ENCODE measurements at places on chromosomes 6 and 20.

DNA sequence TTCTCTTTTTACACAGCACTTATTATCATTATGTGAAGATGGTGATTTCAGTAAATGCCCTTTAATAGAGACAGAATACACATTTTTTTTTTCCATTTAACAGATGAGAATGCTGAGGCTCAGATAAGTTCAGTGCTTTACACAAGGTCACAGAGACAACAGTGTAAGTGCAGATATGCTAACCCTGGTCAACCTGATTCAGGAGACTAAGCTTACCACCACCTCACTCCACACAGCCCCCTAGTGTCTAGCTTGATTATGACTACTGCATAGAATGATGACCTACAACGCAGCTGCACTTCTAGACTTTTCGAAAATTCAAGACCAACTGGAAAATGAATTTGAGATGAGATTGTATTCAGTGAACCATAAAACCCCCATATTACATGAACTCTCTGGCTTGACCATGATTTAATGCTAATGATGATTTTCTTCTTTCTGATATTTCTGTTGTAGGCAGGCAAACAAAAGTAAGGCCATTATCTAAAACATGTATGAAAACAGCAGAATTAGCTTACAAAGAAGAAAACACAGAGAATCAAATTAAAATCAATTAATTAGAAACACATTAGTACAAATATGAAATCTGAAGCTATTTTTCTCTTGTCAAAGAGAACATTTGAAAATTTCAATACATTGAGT is 212.1 kb upstream of the PHACTR1 start:
- DNase-seq: no peak

- DNase-seq: no peak
Observed at GRCh38 chr6:88856566-88856965, 106.9 kb downstream of the RNGTT start.

GRCh38 chr20:35166242-35166830 is 5.5 kb upstream of the PROCR start:
- DNase-seq: no peak

DNA sequence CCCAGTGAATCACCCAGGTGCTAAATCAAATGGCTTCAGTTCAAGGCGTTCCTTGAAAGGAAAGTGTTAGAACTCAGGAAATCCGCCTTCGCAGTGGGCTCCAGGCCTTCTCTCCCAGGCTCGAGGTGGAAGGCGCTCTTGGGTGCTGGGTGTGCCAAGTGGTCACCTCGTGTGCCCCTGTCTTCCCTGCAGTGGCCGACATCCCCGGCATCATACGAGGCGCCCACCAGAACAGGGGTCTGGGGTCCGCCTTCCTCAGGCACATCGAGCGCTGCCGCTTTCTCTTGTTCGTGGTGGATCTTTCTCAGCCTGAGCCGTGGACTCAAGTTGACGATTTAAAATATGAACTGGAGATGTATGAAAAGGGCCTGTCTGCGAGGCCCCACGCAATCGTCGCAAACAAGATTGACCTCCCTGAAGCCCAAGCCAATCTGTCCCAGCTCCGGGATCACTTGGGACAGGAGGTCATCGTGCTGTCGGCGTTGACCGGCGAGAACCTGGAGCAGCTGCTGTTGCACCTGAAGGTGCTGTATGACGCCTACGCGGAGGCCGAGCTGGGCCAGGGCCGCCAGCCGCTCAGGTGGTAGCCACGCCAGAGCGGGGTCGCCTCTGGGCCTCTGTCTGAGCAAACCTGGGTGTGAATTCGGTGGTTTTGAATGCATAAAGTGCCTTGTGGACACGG is 17.8 kb downstream of the MTG2 start:
- no peak for DNase-seq

GRCh38 chr6:131366223-131366622 is 206.8 kb upstream of the ARG1 start:
- no peak for DNase-seq

GRCh38 chr20:22555791-22556564 is 28.4 kb downstream of the FOXA2 start:
- no peak for DNase-seq

GRCh38 chr6:169371344-169372127 is 117.9 kb upstream of the THBS2 start:
- no peak for DNase-seq

DNA sequence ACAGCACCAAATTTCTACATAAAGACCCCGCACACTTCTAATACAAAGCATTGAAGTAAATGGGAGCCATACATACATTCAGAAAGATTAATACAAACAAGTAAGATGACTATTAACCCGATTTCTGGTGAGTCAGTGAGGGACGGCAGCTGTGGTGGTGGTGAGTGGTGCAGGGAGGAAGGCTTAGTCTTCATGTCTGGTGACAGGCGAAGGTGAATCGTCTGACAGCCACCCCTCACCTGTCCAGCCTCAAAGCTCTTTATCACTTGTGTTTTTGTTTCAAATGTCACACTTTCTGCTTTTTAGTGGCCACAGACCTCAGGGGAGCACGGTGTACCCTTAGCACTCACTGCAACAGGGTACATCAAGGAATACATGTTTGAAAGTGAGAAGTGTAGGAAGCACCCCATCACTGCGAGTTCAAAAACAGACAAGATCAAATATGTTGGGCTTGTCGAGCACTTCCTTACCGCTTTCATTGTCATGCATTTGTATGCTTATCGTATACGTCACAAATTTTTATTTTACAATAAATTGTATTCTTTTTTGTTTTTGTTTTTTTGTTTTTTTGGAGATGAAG is 63.5 kb downstream of the IRF4 start:
- no peak for DNase-seq
